Memory B cell (primary cell): ENCODE measurements at places on chromosomes 3 and 15.

- DNase-seq = no peak
Measured at GRCh38 chr3:159974-160373, 36.6 kb upstream of the CHL1 start.

DNA sequence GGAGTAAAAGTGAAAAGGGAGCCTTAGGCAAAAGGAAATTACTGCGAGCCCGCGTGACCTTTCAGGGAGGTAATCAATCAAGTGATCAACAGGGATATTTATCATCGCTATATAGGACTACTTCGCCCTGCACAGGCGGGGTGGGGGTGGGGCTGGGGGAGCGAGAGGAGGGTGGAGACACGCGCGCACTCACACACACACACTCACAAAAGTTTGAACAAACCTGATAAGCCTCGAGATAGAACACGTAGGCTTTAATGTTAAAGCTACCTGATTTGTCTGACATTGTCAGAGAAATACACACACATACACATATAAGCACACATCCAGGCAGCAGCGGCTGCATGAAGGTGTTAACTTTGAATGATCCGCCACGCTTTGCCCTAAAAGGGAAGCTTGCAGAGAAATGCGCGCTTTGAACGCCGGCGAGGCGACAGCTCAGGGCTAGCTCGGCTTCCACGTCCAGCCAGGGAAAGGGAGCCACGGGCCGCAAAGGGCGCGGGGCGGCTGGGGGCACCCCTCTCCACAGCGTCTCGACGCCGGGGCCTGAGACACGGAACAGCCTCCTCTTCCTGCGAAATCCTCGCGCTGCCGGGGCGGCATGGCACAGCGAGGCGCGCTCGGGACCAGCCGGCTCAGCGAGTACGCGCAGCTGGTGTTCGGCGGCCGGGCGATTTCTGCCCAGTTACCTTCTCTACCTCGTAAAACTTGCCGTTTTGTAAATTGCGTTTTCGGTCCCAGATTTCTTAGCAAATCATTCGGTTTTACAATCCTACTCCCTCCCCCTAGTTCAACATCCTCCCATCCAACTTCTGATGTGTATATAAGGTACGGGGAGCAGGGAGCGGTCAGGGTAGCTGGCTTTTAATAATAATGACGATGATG lies 4.8 kb upstream of the MECOM start:
- peak; percentile 45 for DNase-seq

DNA sequence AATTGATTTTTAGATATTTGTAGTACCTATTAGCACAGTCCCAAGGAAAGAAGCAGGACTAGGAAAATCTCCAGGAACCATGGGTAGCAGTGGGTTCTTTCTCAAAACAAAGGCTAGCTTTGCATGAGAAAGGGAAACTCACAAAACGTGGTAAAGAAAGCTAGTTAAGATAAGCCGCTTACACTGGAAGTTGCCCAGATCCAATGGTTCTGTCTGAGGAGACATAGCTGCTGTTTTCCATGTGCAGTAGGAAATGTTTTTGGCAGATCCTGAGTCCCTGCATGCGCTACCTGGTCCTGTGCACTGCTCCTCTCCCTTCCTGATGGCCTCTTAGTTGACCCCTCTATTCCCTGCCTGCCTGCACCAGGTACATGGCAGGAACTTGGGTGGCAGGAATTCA lies 60.4 kb downstream of the TFG start:
- no peak for DNase-seq

DNA sequence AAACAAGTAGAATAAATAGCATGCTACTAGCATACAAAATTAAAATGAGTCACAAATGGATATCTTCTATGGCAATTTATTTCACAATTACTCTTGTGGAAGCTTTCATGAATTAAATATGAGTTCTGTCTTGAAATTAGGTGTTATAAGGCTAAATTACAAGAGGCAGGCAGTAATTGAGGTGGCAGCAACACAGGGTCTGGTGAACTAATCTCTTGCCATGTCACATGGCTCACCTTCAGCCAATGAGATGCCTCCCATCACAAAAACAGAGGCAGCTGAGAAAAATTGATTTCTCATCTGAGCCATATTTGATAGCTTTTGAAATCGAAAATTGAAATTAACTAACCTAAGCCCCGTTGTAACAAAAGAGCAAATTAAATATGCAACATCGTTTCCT lies 268.8 kb downstream of the NR2F2 start:
- no peak for DNase-seq

- DNase-seq = no peak
Measured at GRCh38 chr3:135760581-135760980, 204.9 kb upstream of the PPP2R3A start.

DNA sequence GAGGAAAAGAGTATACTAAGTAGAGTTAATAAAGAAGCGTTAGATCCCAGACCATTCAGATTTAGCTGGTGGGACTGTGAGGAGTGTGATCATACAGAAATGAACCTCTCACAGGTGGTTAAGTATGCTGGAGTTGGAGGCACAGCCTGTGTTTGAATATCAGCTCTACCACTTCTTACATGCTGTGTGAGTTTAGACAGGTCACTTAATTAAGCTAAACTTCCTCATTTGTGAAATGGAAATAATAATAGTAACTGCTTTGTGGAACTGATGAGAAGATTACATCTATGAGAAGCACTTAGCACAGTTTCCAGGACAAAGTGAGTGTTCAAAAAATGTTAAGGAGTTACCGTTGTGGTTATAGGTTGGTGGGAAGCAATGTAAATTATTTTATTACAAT lies 8.4 kb downstream of the ACP3 start:
- DNase-seq = no peak

- no peak for DNase-seq
Measured at GRCh38 chr3:115445559-115445958, 177.8 kb upstream of the GAP43 start.

DNA sequence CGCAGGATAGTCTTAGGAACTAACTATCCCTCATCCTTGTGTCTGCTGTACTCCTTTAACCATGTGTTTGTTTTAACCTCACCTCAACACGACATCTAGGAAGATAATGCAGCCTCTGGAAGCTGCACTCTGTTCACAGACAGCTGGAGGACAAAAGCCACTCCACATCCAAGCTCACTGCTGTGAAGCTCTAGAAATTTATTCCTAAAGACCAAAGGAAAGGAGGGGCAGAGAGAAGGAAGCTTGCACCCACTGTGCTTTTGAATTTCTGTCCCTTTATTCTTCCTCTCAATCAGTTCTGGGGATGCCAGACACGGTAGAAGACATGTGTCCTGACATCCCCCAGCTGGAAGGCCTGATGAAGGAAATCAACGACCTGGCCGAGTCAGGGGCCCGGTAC lies 182.9 kb upstream of the CHRM5 start:
- no peak for DNase-seq

DNA sequence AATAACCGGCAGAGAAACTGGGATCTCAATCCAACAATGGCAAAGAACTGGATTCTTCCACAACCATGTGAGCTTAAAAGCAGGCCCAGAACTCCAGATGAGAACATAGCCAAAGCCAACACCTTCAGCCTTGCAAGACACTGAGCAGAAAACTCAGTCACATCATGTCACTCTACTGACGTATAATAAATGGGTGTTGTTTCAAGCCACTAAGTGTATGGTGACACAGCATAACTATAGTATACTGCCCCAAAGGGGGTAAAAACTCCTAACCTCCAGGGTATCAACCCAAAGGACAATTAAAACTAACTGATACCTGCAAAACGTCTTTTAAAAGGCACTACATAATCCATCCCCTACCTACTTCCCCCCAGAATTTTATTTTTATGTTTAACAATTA lies 69.5 kb downstream of the TRANK1 start:
- DNase-seq = no peak

GRCh38 chr3:105119801-105120340 lies 246.8 kb upstream of the ALCAM start:
- no peak for DNase-seq

DNA sequence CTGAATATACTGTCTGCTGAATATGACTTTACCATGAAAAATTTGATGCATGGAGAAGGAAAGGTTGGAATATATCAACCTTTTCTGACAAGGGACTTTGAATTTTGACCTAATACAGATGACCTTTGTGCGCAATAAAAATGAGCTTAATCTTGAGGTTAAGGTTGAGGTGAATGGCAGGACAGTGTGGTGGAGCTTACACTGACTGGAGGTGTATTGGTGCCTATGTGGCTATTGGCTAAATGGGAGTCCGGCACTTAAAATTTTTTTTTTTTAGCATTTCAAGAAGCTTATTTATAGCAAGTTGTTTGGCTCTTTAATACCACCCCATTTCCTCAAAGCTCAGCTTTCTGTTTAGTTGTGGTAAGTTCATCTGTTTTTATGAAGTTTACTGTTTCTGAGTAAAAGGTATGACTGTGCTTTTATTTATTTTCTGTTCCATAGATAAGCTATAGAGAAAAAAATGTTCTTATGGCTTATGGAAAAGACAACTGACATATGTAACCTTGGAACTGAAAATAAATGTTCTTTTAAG lies 15.2 kb downstream of the CDIN1 start:
- no peak for DNase-seq

- DNase-seq = no peak
Measured at GRCh38 chr3:66490984-66491383, 9.8 kb downstream of the LRIG1 start.

DNA sequence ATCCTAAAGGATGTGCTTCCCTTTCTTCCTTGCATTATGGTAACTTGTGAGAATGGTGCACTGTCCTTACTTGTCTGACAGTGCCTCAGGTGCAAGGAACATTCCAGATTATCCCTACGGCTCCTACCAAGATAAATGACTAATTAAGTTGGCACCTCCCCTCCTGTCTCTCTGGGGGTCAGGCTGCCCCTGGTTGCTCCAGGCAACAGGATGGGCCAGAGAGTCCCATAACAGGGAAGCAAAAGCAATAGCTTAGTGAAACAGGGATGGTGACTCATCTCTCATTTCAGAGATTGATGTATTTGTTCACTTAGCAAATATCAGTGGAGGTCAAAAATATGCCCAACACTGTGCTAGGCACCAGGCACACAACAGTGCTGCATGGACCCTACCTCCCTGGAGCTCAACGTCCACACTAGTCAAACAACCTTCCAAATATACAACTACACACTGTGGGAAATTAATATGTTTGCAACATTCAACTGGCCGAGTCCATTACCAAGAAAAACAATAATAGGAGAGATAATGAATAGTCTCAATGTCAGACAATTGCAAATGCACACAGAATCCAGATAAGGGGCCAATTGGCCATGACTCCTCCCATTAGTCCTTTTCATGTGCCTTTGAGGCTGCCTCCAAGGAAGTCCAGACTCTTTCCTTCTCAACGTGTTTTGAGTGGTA lies 249.0 kb downstream of the TLE3 start:
- DNase-seq = no peak

DNA sequence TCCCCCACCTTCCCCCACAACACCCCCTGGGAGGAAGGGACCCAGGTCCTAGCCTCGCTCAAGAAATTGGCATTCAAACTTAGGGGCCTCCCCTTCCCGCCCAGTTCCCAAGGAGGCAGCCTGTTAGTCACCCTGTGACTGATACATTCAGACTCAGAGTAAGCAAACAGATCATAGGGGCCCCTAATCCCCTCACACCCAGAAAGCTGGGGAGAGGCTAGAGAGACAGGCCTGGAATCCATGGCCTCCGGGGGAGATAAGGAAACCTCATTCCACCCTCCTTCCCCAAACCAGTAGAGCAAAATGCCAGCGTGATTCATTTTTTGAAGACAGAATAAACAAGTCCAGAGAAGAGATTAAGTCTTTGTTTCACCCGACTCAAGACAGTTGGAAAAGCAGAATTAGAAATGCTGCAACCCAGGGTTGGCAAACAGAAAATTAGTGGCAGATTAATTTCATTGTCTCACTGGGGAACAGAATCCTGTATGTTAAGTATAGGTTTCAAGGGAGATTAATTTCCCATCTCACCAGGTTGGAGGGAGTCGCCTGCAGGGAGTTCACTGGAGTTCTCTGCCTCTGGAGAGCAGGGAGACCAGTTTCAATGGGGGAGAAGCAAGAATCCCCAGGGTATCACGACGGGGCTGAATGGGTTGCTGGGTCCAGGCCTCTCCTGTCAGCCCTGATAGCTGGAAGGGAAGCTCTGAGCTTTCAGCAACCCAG lies 268.3 kb downstream of the UACA start:
- DNase-seq = no peak

- no peak for DNase-seq
Measured at GRCh38 chr3:110180733-110181132, 843.4 kb upstream of the DPPA4 start.

- no peak for DNase-seq
Measured at GRCh38 chr3:124363476-124363875, 366.8 kb upstream of the UMPS start.

DNA sequence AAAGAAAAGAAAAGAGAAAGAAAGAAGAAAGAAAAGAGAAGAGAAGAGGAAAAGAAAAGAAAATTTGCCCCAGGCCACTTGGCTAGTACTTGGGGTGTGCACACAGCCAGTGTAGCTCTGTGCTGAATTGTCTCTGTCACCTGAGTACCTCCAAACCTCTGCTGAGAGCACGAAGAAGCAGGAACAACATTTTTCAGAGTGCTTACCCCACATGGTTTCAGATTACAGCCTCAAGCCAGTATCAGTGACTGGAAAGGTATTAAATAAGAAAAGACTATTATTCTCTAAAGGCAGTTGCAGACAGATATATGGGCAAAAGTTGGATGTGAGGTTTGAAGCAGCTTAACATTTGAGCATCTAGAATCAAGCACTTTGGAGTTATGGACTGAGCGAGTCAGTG lies 113.3 kb upstream of the PHLDB2 start:
- DNase-seq = no peak

DNA sequence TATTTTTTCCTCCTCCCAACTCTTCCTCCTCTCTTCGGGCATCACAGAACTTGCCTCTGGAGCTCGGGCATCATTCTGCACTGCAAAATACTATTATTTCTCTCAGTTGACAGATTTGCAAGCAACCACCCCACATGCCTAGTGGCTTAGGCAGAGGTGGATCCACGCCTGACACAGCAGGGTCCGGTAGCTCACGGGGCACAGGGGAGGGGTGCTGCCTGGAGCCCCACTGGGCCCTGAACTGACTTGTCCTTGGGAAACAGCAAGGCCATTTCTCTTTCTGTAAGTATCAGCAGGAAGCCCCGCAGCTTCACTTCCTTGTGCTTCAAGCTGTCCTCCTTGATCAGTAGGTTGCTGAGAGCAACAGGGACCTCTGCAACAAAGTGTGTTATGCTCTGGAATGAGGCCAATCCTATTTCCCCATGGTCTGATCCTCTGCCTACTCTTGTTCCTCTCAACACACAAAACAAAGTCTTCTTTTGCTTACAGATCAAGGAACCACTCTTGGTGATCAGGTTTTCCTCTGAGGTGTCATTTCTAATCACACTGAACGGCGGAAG lies 69.1 kb downstream of the FAM174B start:
- no peak for DNase-seq

DNA sequence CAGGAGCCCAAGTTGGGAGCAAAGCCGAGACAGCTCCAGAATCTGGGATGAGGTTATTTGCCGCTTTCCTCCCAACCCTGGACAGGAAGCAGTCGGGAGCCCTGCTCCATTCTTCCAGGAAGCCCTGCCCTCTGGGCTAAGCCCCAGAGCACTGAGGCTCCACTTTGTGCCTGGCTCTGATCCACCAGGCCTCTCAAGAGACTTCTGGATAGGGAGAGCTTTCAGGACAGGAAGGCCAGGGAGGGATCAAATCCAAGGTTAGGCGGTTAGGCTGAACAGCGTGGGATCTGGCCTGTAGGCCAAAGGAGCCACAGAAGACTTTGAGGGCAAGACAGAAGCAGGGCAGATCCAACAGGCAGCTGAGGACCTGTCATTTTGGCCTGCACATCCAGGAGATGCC lies 835 bp downstream of the STOML1 start:
- no peak for DNase-seq
